ENCODE measurements at places on chromosomes 11 and 22.

GRCh38 chr11:116162886-116163230 lies 609.9 kb downstream of the BUD13 start:
- DNase-seq: no peak

GRCh38 chr11:86069408-86070101 lies 671 bp upstream of the PICALM start:
- DNase-seq: no peak

- DNase-seq: no peak
Measured at GRCh38 chr11:74673693-74674360, 57.4 kb downstream of the CHRDL2 start.

- no peak for DNase-seq
Measured at GRCh38 chr11:64238076-64238475, 2.8 kb upstream of the FKBP2 start.

- no peak for DNase-seq
Measured at GRCh38 chr11:115083144-115083806, 404.9 kb downstream of the NXPE2 start.

GRCh38 chr11:33773404-33773986 lies 825 bp downstream of the FBXO3 start:
- DNase-seq: peak; percentile 17

- DNase-seq: no peak
Measured at GRCh38 chr11:117070016-117070415, 28.2 kb downstream of the SIK3 start.

GRCh38 chr11:79956061-79956460 lies 515.2 kb upstream of the TENM4 start:
- DNase-seq: no peak

DNA sequence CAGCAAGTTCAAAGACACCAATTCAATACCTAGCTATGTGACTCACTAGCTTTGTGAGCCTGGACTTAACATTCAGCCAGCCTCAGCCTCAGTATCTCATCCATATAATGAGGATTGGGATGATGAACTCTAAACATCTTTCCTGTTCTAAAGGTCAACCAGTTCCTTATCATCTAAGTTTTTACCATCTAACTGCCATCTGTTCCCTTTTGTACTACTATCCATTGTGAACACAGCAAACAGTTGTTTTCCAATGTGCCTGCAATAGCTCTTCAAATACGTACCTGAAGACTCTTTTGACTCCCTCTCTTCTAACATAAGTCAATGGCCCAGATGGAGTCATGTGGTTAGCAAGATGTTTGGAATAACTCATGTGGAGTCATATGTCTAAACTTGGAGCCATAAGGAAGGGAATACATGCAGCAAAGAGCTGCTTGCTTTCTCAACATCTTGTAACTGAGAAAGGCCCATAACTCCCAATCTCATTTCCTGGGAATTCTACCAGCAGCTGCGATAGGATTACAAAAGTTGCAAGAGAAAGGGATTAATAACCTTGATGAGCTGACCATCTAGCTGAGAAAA lies 19.4 kb downstream of the SYTL2 start:
- no peak for DNase-seq

- no peak for DNase-seq
Measured at GRCh38 chr22:22034469-22035132, 52.0 kb upstream of the TOP3B start.

GRCh38 chr11:108324587-108324986 lies 101.7 kb downstream of the ATM start:
- DNase-seq: no peak

GRCh38 chr11:3014943-3015342 lies 22.8 kb upstream of the NAP1L4 start:
- no peak for DNase-seq

DNA sequence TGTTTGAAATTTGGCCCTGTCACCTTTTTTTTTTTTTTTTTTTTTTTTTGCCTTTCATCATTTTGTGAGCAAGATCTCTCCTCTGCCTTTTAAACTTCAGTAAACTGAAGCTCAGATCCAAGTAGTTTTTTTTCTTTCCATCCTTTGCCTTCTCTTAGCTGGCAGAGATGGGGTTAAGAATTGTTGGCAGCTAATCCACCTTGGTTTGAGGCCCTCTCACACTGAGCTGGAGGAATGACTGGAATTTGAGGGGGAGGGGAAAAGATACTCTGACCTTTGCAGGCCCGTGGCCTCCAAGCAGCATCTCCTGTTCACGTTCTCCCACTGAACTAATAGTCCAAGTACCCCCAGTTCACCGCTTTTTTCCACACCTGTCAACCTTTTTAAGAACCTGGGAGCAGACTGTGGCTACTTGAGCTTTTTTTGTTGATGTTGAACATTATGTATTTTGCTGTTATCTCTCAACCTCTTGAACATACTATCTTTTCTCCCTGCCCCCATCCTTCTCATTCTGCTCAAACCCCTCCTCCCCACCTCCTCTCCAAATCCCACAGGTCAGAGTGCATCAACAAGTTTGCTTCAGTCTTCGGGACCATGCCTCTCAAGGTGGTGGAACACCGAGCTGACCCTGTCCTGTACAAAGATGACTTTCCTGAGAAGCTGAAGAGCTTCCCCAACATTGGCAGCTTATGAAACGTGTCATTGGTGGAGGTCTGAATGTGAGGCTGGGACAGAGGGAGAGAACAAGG lies 66.2 kb downstream of the ALX4 start:
- no peak for DNase-seq

DNA sequence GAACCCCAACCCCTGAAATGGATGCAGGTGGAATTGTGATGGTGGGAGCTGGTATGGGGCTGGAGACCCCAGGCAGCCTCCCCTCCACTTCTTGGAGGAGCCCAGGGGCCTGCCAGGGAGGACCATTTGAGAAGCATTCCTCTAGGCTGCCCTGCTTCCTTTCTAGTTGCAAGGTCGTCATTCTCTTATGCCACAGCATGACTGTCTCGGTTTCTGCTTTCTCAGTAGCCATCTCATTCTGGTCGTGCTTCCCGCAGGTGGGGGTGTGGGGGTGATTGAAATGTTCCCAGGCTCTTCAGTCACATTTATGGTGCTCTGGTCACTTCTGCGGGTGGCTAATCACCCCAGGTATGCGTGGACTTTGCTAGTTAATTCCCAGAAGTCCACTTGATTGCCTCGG lies 223.7 kb upstream of the TBCEL start:
- DNase-seq: no peak

DNA sequence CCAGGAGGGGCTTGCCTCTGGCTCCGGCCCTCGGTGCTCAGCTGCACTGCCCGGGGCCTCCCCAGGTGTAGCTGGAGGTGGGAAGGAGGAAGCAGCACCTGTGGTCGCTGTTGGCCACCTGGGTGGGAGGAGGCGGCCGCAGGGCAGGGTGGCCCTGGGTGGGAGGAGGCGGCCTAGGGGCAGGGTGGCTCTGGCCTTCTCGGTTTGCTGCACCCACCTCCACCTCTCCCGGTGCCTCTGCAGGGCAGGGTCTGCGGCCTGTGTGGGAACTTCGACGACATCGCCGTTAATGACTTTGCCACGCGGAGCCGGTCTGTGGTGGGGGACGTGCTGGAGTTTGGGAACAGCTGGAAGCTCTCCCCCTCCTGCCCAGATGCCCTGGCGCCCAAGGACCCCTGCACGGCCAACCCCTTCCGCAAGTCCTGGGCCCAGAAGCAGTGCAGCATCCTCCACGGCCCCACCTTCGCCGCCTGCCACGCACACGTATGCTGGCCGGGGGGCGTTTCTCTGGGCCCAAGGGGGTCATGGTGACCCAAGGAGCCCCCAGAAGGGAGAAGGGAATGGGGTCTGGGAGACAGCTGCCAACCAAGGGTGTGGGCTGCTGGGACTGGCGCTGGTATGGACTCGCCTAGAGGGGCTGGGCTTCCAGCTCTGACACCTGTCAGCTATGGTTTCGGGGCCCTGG lies 20.6 kb downstream of the MUC5AC start:
- DNase-seq: no peak

DNA sequence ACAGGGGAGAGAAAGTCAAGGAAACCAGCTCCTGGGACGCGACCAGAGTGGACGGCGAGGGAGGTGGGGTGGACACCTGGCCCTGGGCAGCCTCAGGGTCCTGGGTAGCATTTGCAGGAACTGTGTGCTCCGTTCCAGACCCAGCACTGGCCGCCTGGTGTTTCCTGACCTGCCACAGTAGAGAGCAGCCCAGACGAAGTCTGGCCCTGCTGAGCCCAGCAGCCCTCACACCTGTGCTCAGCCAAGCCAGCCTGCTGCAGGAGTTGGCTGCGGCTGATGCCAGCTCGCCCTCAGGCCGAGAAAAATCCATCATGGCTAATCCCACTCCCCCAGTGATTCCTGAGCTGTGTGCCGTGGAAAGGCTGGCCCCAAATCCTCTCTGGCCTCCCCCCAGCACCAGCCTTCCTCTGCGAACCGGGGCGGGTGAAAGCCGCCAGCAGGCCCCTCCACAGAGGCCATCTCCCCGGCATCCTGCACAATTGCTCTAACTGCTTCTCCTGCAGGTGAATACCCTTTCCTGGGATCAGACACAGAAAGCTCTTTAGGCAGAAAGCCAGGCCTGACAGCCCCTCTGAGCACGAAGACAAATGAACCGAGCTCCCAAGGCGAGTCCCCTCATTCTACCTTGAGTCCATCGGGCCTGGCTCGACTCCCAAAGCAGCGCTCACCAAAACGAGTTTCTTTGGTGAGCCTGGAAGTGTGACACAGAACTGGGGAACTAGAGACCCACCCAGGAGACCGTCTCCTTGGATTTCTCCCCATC lies 88.6 kb downstream of the RTL6 start:
- DNase-seq: no peak

DNA sequence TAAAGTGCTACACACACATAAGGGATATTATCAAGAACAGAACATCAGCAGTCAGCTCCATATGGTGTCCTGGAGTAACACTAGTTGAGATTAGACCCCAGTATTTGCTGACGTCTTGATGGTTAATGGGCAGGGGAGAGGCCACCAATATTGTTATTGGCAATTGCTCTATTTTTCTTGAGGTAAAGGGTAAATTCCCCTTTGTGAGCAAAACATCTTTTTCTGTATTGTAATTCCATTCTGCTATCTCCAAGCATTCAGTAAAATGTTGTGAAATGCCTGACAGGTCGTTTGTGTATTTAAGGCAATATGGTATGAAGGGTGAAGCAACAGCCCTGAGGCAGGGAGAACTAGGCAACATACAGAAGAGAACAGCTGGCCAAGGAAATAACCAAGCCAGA lies 21.9 kb downstream of the PC start:
- DNase-seq: no peak

GRCh38 chr22:31652088-31652487 lies 9.9 kb downstream of the PISD start:
- DNase-seq: no peak

GRCh38 chr11:21911061-21911460 lies 281.8 kb upstream of the ANO5 start:
- DNase-seq: no peak

GRCh38 chr11:122270535-122270934 lies 154.5 kb upstream of the BLID start:
- DNase-seq: no peak

GRCh38 chr11:13134066-13134465 lies 125.0 kb downstream of the RASSF10 start:
- DNase-seq: no peak

DNA sequence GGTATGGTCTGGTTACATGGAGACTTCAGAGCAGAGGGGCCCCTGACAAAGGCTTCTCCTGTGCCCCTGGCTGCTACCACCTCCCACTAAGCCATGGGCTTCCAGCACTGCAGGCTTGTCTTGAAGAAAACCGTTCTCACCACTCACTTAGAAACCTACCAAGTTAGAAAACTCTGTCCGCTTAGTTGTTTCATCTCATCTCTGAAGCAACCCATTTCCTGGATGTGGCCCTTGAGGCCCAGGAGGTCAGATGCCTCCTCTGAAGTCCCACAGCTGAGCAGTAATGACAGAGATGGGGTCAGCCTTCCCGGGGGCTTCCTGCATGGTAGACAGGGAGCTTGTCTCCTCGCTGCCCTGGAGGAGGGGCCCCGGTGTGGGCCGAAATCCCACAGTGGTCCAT lies 12.9 kb downstream of the CSF2RB start:
- DNase-seq: peak; percentile 30

DNA sequence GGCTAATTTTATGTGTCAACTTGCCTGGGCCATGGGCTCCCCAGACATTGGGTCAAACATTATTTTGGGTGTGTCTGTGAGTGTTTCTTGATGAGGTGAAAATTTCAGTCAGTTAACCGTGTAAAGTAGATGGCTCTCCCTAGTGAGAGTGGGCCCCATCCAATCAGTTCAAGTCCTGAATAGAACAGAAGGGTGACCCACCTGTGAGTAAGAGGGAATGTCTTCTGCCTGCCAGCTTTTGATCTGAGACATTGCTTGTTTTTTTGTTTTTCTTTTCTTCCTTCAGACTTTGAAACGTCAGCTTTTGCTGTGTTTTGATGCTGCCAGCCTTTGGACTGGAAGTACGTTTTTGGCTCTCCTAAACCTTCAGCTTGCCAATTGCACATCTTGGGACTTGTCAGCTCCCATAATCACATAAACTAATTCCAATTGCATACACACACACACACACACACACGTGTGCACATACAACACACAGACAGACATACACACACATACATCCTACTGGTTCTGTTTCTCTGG lies 300.1 kb downstream of the CNTN5 start:
- DNase-seq: no peak

GRCh38 chr22:19396561-19396933 lies 35.0 kb downstream of the HIRA start:
- no peak for DNase-seq

GRCh38 chr22:45010532-45010900 lies 711 bp upstream of the PHF21B start:
- no peak for DNase-seq

GRCh38 chr11:130188047-130188446 lies 28.5 kb downstream of the ST14 start:
- no peak for DNase-seq

GRCh38 chr22:25061605-25062376 lies 109.3 kb downstream of the KIAA1671 start:
- no peak for DNase-seq

- DNase-seq: no peak
Measured at GRCh38 chr11:17766590-17766989, 32.0 kb downstream of the KCNC1 start.

- DNase-seq: no peak
Measured at GRCh38 chr11:45610627-45611026, 54.8 kb downstream of the CHST1 start.

DNA sequence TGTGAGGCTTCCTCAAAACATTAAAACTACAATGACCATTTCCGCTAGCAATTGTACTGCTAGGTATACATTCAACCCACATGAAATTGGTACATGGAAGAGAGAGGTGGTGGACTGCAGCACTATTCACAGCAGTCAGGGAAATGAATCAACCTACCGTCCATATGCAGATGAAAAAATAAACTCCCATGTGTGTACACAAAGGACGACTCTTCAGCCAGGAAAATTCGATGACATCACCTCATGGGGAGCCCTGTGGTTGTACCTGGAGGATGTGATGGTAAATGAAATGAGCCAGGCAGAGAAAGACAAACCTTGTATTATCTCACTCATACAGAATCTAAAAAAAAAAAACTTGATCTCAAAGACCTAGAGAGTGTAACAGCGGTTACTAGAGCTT lies 23.3 kb downstream of the RFPL3 start:
- no peak for DNase-seq

GRCh38 chr22:27876684-27877083 lies 42.4 kb downstream of the PITPNB start:
- no peak for DNase-seq

Measured in activated CD4-positive, alpha-beta T cell treated with anti-CD3 and anti-CD28 coated beads, Interleukin-2, Interleukin-4, amounts not matched to agents 100 ng/mL and 50 ng/mL, durations not matched to agents 16 hours and 8 hours (primary cell).